ENCODE measurements at places on chromosomes 2 and 18.

DNA sequence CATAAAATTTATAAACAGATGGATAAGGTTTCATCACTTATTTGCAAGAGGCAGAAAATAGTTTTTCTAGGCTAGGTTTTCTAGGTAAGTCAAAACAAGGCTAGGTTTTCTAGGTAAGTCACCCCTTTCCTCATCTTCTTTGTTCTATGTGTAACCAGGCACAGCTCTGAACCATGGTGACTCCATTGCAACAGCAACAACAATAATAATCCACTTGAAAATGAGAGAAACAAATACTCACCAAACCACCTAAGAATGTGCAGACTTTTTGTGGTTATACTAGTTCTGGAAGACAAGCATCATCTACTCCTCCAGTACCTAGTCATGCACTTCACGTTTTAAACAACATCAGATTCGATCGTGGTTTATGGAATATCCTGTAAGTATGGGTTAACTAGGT, 237.4 kb upstream of the ACVR2A start:
- no peak for DNase-seq

DNA sequence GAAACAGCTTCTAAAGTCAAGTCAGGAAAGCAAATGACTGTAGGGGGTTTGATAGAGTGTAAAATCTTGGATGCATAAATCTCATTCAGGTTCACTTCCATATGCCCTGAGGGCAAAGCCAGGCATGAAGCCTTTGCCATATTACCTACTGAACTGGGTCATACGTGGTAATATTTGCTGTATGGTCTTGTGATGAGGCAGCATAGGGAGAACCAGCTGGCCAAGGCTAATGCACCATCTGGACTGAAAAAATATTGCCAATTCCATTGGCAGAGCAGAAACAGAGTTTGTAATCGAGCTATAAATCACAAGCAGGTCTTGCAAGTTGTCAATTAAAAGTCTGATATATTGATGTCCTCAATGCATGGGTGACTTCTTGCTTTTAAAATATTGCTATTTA, 243.8 kb downstream of the ERBB4 start:
- DNase-seq: no peak

DNA sequence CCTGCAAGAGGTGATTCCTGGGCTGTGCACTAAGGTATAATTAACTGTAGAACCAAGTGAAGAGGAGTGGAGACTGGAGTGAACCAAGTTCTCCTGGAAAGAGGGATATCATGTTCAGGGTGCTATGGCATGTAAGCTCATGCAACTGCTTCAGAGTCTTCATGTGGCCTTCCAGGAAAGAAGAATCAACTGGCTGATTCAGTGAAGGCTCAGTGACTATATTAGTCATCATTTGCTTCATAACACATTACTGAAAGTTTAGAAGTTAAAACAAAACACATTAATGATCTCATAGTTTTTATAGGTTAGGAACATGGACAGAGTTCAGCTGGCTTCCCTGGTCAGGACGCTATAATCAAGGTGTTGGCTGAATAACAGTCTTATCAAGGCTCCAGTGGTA, 1200.8 kb upstream of the GYPC start:
- DNase-seq: no peak

DNA sequence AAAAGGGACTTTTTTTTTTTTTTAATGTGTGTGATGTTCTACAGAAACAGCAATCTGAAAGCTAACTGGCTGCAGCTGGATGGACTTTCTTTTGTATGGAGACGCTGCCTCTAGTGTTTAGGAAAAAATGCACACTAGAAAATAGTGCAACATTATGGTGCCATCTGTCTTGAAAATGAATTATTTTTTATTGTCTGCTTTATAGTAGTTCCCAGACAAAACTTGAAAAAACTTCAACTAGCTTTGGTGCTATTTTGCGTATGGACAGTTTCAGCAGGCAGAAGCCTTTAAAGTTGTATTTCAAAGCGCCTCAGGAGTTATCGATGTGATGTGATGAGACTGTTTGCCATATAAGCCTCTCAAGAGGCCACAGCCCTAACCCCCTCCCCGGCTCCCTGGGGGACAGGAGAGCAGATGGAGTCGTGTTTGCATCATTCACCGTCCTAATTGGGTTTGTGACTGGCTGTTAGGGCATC, 86.9 kb downstream of the LTBP1 start:
- DNase-seq: no peak

DNA sequence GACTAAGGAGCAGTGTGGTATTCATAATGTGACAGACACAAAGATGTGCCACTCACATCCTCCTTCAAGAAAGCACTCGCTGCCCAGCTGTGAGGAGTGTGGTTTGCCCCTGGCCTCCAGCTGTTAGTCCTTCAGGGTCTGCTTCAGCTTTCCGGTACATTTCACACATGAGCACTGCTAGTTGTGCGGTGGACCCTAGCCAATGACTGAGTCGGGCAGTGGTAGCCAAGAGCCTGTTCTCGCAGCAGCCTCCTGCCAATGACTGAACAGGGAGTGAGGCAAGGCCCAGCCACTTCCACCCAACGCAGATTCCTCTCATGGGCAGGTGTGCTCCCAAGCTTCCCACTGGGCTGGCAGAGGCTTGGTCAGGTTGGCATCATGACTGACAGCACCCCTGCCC, 254.3 kb downstream of the RBM43 start:
- no peak for DNase-seq

GRCh38 chr2:235047171-235048160, 95.6 kb downstream of the SH3BP4 start:
- DNase-seq: no peak

- no peak for DNase-seq
Measured at GRCh38 chr2:120293096-120294007, 40.7 kb downstream of the RALB start.

- no peak for DNase-seq
Measured at GRCh38 chr2:228987441-228988155, 283.5 kb downstream of the PID1 start.

Data from activated T-cell treated with anti-CD3 and anti-CD28 coated beads, Interleukin-2, amount 50 U/mL, for 1 hour (primary cell).